Progenitor cell of endocrine pancreas (in vitro differentiated cells): ENCODE measurements at places on chromosomes 1 and 21. TPM values are rescaled to one million over a fixed set of nuclear protein-coding genes. Genes with fewer than 3 reads are reported as not detected.
A peak's percentile ranks its signal among the peaks of the same experiment; 100 is the strongest.

OR6K3 gene
- not detected in 2 replicates for total RNA-seq

TSPAN2 gene
- total RNA-seq = 22.5 and 27.2 TPM in 2 replicates

ZNF593OS gene
- not detected in 2 replicates for total RNA-seq

BLACAT1 gene
- 6.3 and 6.7 TPM in 2 replicates for total RNA-seq

RGS7 gene
- total RNA-seq = 2.4 and 2.8 TPM in 2 replicates

CFHR2 gene
- not detected in 2 replicates for total RNA-seq

LCE3E gene
- not detected in 2 replicates for total RNA-seq

DNA sequence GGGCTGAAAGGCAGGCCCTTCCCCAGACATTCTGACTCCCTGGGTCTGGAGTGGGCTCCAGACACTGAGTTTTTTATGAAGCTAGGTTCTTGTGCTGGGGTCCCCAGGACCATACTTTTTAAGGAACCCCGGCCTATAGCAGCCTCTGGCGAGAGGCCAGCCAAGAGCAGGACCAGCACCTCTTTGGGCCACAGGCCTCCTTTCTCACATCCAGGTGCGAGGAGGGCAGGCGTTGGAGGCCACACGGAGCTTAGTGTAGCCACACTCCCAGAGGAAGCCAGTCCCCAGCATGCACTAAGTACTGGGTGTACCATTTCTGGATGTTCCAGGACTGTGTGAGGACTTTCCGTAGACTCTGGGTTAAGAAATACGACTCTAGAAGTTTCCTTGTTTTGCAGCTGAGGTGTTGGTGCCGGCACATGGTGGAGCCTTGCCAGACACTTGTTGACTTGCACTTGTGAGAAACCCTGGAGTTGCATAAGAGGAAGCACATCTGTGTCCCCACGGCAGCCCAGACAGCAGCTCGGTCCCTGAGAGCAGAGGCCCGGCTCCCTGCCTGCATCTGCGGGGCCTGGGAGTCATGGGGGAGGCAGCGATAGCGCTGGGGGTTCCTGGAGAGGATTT lies 122.2 kb upstream of the VAMP3 start:
- H3K36me3 ChIP-seq = no peaks in the 10 kb centered on the region
- no peak overlapping the region for H3K27ac ChIP-seq
- no peak for DNase-seq
- H3K27me3 ChIP-seq = peaks cover 21% of the 10 kb centered on the region
- no peak overlapping the region for H3K4me3 ChIP-seq

DNA sequence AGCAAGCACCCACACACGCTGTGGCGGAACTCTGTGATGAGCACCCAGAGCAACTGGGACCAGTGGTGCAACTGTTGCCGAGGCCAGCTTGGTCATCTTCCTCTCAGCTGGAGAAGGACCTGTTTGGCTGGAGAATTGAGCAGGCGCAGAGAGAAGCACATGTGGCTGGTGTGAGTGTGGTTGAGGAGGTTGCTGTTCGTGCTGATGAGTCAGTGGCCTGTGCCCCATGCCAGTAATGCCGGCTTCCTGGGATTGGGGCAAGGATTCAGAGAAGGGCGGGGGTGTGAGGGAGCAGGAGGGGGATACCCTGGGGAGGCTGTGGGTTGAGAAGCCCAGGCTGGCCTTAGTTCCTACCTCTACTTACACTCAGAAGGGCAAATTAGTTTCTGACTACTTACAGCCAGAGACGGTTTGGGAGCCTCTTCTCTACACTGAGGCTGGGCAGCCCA lies 57.5 kb upstream of the EPS8L3 start:
- no peaks in the 10 kb centered on the region for H3K36me3 ChIP-seq
- no peak overlapping the region for H3K4me3 ChIP-seq
- no peak overlapping the region for H3K27ac ChIP-seq

DNA sequence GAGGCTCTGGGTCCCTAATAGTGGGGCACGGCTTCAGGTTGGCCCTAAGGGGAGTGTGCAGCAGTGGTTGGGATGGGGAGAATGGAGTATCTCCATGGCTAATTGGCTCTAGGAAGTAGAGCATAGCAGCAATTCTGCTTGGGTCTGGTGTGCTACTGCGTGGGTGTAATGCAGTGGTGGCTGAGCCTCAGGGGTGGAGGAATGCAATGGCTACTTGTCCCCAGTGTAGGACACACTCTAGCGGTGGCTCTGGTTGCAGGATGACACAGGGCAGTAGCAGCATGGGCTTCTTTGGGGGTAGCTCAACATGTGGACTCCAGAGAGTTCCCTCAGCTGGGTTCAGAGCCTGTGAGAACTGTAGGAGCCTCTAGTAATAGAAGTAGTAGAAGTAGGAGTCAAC lies 91.2 kb upstream of the FAM78B start:
- no peaks in the 10 kb centered on the region for H3K27me3 ChIP-seq
- no peaks in the 10 kb centered on the region for H3K4me1 ChIP-seq
- no peak for DNase-seq
- no peak overlapping the region for H3K4me3 ChIP-seq
- H3K36me3 ChIP-seq = no peaks in the 10 kb centered on the region

GRCh38 chr1:225662155-225662554 lies 9.2 kb upstream of the ENAH start:
- H3K4me1 ChIP-seq = no peaks in the 10 kb centered on the region
- H3K4me3 ChIP-seq = no peak overlapping the region
- H3K27ac ChIP-seq = no peak overlapping the region
- no peaks in the 10 kb centered on the region for H3K27me3 ChIP-seq
- no peak for DNase-seq
- no peaks in the 10 kb centered on the region for H3K36me3 ChIP-seq

- H3K27ac ChIP-seq = no peak overlapping the region
- DNase-seq = no peak
- peaks cover 3% of the 10 kb centered on the region for H3K27me3 ChIP-seq
Observed at GRCh38 chr1:94345148-94345721, 73.0 kb upstream of the ABCD3 start.

DNA sequence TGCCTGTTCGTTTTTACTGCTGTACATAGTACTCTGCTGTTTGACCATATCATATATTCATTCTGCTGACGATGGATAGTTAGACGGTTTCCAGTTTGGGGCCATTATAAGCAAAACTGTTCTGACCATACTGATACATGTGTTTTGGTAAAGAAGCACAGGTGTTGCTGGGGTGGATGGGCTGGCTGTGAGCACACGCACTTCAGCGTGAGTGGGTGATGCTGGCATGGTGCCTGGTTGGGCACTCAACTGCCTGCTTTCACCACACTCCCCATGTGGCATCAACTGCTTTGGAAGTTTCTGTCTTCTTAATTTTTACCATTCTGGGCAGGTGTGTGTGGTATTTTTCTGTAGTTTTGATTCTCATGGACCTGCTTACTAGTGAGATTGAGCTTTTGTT lies 37.3 kb downstream of the ADARB1 start:
- no peaks in the 10 kb centered on the region for H3K27me3 ChIP-seq
- H3K4me3 ChIP-seq = no peak overlapping the region
- no peaks in the 10 kb centered on the region for H3K36me3 ChIP-seq
- H3K4me1 ChIP-seq = no peaks in the 10 kb centered on the region

GRCh38 chr1:114152089-114152507 lies 1.6 kb downstream of the SYT6 start:
- peaks cover 2% of the 10 kb centered on the region for H3K4me1 ChIP-seq
- H3K36me3 ChIP-seq = no peaks in the 10 kb centered on the region
- peak overlapping the region; percentile 59 for H3K4me3 ChIP-seq
- no peak overlapping the region for H3K27ac ChIP-seq
- no peak for DNase-seq
- peaks cover 83% of the 10 kb centered on the region for H3K27me3 ChIP-seq

DNA sequence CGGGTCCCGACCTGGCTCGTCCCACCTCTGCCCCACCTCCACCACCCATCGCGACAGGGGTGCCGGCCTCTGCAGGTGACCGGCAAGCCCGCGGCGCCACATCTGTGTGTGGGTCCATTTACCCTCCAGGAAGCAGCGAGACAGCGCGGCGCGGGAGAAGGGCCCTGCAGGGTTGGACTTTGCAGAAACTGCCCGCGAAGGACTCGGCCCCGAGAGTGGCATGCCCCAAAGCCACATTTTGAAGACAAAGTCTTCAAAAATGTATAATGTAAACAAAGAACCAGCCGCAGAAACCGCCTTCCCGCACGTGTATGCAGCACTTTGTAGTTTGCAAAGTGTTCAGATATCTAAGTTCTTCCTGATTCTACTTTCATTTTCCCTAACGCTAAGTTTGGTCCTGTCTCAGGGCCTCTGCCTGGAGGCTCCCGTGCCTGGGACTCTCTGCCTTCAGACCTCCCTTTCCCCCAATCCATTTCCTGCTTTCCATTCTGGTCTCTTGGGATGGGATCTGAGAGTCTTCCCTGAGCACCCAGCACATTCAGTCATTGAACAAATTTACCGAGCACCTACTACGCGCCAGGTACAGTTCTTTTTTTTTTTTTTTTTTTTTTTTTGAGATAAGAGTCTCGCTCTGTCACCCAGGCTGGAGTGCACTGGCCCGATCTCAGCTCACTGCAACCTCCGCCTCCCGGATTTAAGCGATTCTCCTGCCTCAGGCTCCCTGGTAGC lies 524 bp upstream of the TMCO4 start:
- peak overlapping the region; percentile 9 for H3K27ac ChIP-seq
- peak overlapping the region; percentile 73 for H3K4me3 ChIP-seq
- no peak for DNase-seq
- peaks cover 1% of the 10 kb centered on the region for H3K36me3 ChIP-seq
- H3K27me3 ChIP-seq = peaks cover 15% of the 10 kb centered on the region

DNA sequence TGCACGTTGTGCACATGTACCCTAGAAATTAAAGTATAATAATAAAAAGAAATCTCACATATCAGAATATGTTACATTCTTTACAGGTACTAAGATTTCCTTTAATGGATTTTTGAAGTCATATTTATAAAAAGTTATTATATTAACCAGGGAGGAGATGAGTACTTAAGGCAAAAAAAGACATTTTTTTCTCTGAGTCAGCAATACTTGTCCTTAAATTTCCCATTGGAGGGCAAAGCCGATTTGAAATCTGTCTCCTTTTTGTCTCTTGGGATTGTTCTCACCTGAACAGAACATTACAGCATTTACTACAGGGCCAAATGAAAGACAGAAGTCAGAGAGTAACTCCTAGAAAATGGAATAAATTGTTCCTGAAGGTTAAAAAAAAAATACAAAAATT lies 26.3 kb upstream of the SLC16A1 start:
- DNase-seq = no peak
- no peaks in the 10 kb centered on the region for H3K36me3 ChIP-seq
- no peaks in the 10 kb centered on the region for H3K27me3 ChIP-seq
- H3K4me3 ChIP-seq = no peak overlapping the region

DNA sequence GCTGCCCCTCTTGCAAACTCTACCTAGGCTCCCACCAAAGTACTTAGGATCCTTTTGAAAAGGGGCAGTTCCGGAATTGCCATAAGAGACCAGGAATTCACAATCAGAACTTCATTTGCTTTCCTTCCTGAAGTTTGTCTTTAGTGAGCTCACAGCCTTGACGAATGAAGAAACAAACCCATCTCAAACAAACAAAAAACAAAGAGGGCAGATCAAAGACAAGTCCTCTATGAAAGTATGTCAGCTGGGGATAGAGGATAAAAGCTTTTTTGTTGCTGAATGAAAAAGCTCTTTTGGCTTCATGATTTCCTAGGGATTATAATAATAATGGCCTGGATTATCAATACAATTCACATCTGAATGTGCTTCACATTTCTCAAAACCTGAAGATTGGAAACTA lies 357.9 kb upstream of the DUSP10 start:
- H3K4me3 ChIP-seq = no peak overlapping the region
- no peaks in the 10 kb centered on the region for H3K36me3 ChIP-seq
- no peak overlapping the region for H3K27ac ChIP-seq
- H3K27me3 ChIP-seq = no peaks in the 10 kb centered on the region

DNA sequence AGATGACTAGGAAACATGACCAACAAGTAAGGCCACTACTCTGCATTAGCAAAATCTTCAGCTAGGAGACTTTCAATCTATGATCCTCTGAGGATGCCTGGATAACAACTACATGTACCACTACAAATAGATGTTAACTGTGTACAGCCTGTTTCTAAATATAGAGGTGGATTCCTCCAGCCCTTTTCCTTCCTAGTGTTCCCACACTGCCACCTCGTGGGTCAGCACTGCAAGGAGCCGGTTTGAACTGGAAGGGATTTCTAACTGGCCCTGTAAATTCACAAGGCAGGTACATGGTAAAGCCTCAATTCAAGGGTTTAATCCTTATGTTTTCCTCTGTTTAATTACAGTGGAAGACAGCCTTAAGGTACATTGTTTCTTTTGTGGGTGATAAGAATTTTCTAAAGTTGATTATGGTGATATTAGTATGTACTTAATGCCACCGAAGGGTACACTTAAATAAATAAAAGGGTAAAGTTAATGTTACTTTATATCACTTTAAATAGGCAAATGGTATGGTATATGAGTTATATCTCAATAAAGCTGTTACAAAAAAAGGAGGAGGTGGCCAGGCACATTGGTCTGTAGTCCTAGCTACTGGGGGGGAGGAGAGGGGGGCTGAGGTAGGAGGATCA lies 14.4 kb downstream of the SMYD3 start:
- H3K4me3 ChIP-seq = no peak overlapping the region
- no peak overlapping the region for H3K27ac ChIP-seq
- H3K36me3 ChIP-seq = no peaks in the 10 kb centered on the region
- no peaks in the 10 kb centered on the region for H3K4me1 ChIP-seq
- peak; percentile 37 for DNase-seq
- no peaks in the 10 kb centered on the region for H3K27me3 ChIP-seq

GRCh38 chr1:162951553-162952315 lies 90.8 kb upstream of the CCDC190 start:
- H3K27ac ChIP-seq = no peak overlapping the region
- no peaks in the 10 kb centered on the region for H3K36me3 ChIP-seq
- no peak overlapping the region for H3K4me3 ChIP-seq
- no peak for DNase-seq
- H3K4me1 ChIP-seq = no peaks in the 10 kb centered on the region

- no peaks in the 10 kb centered on the region for H3K36me3 ChIP-seq
- no peak for DNase-seq
Observed at GRCh38 chr1:21341517-21342078, 51.3 kb upstream of the ECE1 start.

- DNase-seq = no peak
- H3K4me1 ChIP-seq = no peaks in the 10 kb centered on the region
- H3K4me3 ChIP-seq = no peak overlapping the region
- no peak overlapping the region for H3K27ac ChIP-seq
Observed at GRCh38 chr1:220772846-220773245, 13.9 kb upstream of the MTARC1 start.

DNA sequence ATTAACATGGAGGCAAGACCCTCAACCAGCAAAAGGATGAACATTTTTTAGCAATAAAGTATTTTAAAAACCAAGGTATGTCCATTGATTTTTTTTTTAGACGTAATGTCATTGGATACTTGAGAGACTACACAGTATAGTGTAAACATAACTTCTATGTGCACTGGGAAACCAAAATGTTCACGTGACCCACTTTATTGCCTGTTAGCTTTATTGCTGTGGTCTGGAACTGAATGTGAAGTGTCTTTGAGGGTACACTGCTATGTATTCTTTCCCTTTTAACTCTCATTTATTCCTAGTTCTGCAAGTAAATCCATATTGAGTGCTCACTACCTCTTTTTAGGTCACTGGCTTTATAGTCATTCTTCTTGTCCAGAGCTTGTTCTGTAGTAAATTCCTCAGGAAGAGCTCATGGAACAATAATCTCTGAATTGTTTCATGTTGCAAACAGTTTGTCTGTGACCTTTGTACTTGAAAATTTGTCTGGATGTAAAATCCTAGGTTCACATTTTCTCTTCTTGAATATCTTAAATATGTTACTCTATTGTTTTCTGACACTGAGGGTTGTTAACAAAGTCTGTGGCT lies 20.6 kb downstream of the ABCD3 start:
- H3K27ac ChIP-seq = no peak overlapping the region
- no peaks in the 10 kb centered on the region for H3K27me3 ChIP-seq
- peaks cover 42% of the 10 kb centered on the region for H3K36me3 ChIP-seq
- H3K4me3 ChIP-seq = no peak overlapping the region
